ENCODE measurements at places on chromosomes 5 and 9.

GRCh38 chr5:133830911-133831310 lies 137.5 kb downstream of the C5orf15 start:
- DNase-seq, result no peak

DNA sequence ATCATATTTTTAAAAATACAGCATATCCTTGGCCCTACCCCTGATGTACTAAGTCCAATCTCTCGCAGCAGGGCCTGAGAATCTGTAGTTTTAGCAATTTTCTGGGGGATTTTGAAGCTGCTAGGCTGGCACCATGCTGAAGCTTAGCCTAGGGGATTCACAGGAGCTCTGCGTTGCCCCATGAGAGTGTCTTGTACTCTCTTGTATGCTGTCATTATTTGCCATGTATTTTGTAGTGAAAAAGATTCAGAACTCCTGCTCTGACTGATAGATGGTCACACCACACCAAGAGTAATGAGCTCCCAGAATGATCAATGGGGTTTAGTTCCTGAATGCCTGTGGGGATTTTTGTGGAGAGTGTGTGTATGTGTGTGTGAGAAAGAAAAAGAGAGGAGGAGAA lies 20.7 kb upstream of the TRMT10B start:
- DNase-seq, result no peak

DNA sequence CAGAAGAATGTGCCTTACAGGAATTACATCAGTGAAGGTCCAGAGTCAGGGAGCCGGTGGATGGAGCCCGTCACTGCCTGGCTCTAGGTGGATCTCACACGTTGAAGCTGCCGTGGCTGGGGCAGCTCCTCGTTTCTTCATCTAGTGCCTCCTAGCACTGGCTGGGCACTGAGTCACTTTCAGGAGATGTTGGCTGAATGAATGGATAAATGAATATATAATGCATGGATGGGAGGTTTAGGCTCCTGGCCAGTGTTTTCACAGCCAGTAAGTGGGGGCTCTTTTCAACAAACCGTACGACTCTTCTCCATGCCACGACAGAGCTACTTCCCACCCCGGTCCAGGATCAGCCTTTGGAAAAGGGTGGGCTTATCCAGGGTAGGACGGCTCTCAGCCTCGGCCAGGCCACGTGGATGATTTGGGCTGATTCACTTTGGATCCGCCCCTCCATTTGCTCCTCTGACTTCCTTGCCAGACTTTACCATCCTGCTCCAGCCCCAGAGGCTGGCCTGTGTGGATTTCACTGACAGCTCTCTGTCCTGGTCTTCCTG lies 1.3 kb upstream of the SH3PXD2B start:
- DNase-seq, result peak; percentile 63

GRCh38 chr5:36691226-36691625 lies 84.8 kb downstream of the SLC1A3 start:
- DNase-seq, result no peak

DNA sequence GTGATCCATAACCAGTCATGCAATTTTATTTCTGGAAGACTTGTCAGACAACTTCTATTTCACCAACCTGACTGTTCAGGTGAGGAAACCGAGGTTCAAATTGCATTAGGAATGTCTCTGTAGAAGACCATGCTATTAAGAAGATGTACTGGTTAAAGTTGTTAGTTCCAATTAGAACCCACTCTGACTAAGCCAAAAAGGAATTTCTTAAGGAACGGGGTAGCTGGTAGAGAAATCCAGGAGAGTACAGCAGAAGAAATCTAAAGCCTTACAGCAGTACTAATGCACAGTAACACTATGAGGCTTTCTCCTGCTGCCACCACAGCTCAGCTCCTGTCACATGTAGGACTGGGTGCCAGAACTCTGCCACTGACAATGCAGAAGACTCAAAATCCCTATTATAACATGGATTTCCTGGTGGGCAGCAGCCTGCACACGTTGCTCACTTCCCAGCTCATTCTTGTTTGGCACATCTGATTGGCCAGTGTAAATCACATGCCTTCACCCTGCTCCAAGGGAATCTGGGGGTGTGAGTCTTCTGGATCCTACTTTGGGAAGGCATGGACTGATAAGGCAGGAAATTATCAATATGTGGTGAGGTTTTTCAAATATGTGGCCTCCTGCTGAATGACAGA lies 37.1 kb downstream of the CAST start:
- no peak for DNase-seq

DNA sequence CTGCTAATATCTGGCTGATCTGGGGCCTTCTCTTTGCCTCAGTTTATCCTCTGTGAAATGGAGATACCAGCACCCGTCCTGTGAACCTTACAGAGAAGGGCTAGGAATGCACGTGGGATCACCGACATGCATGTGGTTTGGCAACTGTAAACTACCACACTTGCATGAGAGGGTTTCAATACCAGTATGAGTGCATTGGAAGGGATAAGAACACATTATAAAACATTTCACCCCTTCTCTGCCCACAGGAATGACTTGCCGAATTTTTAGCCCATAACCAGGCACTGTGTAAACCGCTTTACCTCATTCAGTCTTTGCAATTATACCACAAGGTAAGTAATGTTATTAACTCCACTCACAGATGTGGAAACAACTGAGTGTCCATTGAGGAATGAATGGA lies 8.9 kb upstream of the RAB14 start:
- DNase-seq, result no peak

DNA sequence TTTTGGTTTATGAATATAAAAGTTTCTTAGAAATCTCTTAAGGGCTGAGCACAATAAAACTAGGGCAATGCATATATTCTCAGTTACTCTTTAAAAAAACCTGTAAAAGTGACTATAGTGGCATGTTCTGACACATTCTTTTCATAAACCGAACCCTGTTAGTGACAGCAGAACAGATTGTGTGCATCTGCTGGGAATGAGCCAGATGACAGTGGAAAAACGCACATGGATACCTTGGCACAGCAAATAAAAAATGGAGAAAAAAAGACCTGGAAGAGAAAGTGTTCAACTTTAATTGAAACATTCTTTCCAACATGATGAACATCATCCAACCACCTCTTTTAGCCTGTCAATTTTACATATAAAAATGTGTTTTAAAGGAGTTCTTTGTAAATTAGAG lies 12.7 kb downstream of the MEF2C start:
- no peak for DNase-seq

Data from NCI-H1694 treated with DMSO at 0.1 percent for 48 hours (cell line).